Activated CD4-positive, alpha-beta T cell treated with anti-CD3 and anti-CD28 coated beads, Interleukin-2, amount 50 U/mL, for 4 hours (primary cell): ENCODE measurements at places on chromosomes 1 and 21.

GRCh38 chr1:168091720-168092550 is 44.8 kb downstream of the GPR161 start:
- no peak for DNase-seq

DNA sequence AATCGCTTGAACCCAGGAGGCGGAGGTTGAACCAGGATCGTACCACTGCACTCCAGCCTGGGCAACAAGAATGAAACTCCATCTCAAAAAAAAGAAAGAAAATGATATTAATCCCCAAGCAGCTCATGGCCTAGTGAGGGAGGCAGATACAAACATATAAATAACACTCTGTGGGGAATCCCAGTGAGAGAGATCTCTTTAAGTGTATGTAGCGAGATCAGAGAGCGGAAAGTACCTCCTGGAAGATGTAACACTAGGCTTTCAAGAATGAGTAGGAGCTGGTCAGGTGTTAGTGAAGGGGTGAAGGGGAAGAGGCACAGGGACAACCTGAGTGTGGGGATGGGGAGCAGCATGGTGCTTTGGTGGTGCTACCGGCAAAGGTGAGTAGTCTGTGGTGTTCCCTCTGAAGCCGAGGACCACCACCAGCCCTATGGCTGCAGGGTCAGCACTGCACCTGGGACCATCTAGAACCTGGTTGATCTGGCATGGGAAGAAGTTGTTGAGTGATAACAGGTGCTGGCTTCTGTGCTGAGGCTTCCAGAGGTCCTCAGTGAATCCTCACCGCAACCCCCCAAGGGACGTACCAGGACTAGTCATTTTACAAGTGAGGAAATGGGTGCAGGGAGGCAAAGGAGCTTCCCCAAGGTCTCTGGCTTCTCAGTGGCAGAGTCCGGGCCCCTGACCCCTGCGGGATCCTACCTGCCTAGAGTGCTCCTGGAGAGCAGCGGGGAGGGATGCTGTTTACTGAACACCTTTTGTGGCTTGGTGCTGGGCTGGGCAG is 367.6 kb upstream of the VAMP3 start:
- no peak for DNase-seq

- DNase-seq, result no peak
Measured at GRCh38 chr1:248793592-248793991, 32.1 kb downstream of the SH3BP5L start.

DNA sequence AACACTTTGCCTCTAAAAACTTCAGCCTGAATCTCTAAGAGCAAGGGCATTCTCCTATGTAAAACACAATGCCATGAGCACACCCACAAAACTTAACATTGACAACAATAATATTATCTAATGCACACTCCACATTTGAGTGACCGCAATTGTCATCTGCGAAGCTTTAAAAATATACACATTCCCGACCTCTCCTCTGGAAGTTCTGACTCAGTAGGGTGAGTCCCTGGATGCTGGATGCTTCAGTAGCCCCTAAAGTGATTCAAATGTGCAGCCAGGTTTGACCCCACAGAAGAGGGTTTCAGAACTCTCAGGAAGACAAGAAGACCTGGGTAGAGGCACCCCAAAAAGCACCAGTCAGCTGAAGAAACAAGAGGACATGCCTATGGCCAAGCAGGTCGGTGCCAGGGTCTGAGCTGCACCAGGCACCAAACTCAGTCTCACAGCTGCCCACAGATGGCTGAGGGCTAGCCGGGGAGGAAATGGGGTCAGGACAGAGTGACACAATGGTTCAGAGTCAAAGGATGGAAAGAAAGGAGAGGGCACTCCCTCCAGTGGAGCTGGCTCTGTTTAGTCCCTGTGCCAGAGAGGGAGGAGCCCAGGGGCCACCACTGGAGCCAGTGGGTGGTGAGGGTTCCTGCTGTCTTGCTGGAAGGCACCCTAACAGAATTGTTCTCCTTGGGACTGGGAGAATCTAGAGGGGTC is 17.4 kb downstream of the PIK3C2B start:
- DNase-seq, result no peak

GRCh38 chr1:117241512-117241911 is 30.8 kb upstream of the VTCN1 start:
- DNase-seq, result no peak

GRCh38 chr1:227740401-227740960 is 5.2 kb downstream of the SNAP47 start:
- DNase-seq, result no peak

GRCh38 chr1:4960336-4960735 is 305.9 kb downstream of the AJAP1 start:
- no peak for DNase-seq

DNA sequence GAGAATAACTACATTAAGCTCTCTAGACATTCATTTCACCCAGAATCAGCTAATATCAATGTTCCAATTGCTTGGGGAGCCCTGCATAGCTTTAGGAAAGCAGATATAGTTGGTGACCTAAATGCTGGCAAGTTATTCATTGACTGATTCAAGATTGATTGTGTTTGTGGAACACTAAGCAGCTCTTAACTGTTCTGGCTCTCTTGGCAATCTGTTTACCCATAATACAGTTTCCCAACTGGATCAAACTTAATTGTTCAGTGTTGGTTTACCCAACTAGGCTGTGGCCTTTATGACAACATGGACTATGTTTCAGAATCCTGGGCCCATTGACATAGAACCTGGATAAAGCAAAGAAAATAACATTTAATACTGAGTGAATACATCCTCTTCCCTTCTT is 83.7 kb downstream of the NRDC start:
- no peak for DNase-seq

- no peak for DNase-seq
Measured at GRCh38 chr1:48920851-48921250, 144.2 kb upstream of the BEND5 start.

- no peak for DNase-seq
Measured at GRCh38 chr1:192906334-192906733, 97.5 kb downstream of the RGS2 start.

GRCh38 chr1:78044796-78045562 is 787 bp upstream of the GIPC2 start:
- DNase-seq, result no peak

DNA sequence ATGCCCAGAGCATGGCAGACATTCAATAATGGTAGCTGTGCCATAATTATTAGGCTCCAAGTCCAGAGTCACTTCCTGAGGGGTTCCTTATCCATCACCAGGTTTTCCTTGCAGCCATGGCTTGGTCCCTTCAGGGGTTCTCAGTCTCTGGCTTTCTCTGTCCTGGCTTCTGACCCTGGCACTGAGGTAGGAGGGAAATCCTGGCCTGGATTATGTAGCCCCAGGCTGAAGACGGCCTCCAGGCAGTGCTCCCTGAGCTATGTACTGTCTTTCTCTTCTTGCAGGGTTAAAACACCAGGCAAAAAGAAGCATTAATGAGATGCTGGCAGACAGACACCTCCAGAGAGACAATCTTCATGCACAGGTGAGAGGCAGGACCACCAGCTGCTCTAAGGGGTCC is 9.5 kb upstream of the PADI3 start:
- no peak for DNase-seq

DNA sequence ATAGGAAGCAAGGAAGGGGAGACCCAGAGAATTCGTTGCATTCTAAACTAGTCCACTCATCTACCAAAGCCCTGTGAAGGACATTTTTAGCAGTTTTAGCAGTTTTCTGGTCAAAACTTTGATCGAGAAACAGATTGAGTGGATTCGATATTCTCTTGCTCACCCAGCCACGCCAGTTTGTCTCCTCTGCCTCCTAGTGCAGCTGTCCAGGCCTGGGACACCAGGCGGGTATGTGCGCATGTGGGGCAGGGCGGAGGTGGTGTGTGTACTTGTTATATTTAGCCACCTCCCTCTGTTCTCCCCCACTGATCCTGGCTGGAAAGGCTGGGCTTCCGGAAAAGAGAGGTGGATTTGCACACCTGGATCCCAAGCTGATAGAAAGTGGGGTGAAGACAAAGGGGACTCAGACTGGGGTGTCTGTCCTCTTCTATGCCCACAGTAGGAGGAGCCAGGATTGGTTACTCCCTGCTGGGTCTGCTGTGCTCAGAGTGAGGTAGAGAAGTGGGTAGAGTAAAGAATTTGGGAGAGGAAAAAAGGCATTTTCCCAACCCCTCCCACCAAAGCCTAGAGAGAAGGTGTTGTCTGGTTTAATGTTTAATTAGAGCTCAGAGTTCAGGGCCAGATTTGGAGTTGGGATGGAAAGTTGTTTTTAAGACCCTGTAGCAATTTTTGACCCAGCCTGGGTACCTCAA is 3.8 kb downstream of the LMNA start:
- no peak for DNase-seq

GRCh38 chr1:71094913-71095312 is 14.1 kb upstream of the ZRANB2 start:
- DNase-seq, result no peak

DNA sequence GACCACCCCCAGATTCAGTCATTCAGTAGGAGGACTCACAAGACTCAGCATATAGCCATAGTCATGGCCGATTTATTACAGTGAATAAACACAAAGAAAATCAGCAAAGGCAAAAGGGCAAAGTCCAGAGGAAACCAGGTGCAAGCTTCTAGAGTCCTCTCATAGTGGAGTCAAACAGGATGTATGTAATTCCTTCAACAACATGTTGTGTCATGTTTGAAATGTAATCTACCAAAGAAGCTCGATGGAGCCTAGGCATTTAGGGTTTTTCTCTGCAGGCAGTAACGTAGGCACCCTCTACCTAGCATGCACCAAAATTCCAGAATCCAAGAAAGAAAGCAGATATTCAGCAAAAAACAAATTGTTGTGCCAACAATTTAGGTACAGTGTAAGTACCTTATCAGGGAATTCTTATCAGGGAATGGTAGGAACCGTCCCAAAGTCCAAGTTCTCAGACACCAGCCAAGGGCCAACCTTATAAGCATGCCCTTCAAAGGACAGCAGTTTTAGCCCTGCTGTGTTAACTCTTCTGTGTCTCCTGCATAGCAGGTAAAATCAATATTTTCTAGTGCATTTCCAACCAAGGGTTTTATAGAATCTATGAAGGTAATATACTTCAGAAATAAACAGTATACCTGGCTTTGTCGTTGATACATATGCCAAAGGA is 16.1 kb upstream of the SLAMF6 start:
- DNase-seq, result no peak

- no peak for DNase-seq
Measured at GRCh38 chr21:29115899-29116298, 14.5 kb upstream of the MAP3K7CL start.

DNA sequence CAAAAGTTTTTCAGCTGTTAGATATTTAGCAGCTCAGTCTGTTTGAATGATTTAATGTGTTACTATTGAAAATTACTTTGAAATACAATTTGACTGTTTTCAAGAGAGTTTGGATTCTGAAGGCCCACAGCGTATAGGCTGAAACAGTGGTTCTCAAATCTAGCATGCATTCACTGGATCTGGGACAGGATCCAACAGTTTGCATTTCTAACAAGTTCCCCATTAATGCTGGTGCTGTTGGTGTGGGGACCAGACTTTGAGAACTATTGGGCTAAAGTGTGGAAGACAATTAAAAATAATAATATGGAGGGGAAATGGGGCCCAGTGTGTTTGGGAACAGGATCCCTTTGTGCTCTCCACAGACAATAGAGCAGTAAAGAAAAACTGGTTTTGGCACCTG is 31.9 kb downstream of the ITSN1 start:
- DNase-seq, result no peak

DNA sequence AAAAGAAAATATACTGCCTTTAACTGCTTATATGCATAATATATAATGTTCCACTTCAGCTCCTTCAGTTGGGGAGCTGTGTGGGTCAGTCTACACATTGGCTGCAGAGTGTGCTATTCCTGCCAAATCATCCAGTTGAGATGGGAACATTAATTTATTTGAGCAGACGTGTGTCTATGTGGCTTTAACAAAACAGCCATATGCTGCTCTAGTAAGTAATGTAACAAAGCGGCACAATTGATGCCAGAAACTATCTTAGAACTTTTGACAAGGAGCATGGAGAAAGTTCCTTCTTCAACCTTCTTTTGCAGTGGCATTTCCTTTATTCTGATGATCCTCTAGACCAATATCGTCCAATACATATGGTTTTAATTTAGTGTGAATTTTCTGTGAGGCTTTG is 285.9 kb upstream of the C1orf87 start:
- no peak for DNase-seq

GRCh38 chr1:101945884-101946283 is 50.8 kb downstream of the OLFM3 start:
- no peak for DNase-seq

DNA sequence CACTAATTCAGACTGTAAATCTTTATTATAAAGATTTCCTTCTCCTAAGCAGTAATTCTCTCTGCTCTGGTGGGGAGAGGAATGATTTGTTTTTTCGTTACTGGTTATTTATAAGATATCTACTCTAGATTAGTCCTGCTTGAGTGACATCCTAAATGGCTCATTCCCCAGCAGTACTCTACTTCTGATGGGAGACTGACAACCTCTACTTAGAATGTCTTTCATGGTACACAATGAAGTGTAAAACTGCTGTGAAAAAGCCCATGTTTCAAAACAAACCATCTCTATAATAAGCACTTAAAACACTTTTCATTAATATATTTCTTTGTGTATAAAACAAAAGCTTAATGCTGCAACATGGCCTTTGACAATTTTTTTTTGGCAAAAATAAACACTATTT is 33.9 kb upstream of the ESRRG start:
- no peak for DNase-seq

DNA sequence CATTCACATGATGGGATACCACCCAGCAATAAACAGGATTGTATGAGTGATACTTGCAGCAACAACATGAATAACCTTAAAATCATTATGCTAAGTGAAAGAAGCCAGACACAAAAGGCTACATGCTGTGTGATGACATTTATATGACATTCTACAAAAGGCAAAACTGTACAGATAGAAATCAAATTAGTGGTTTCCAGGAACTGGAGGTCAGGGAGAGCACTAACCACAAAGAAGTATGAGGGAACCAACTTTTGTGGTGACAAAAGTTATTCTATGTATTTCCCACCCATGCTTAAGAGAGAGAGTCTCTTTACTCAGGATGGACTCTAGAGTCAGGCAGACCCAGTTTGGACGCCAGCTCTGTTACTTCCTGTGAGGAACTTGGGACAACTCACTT is 364.5 kb upstream of the DAB1 start:
- no peak for DNase-seq

- no peak for DNase-seq
Measured at GRCh38 chr1:95309031-95309471, 75.0 kb downstream of the RWDD3 start.

- DNase-seq, result no peak
Measured at GRCh38 chr1:170309389-170310013, 163.7 kb downstream of the NTMT2 start.

DNA sequence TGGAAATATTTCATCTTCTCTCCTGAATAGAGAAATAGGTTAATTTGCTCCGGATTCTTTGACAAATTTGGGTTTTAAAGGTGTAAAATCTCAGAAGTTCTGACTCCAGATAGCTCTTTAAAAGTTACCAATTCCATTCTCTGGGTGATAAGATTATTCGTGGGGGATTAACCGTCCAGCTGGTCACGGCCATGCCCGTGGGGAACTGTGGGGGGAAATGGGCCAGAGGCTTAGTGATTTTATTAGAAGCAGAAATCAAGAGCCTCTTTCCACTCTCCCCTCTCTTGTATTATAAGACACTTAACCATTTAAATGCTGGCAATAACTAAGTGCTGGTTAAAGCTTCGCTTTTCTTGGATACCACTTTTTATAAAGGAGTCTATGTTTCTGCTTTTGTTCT is 376.4 kb upstream of the KAZN start:
- DNase-seq, result no peak

GRCh38 chr21:35578831-35579471 is 481.4 kb downstream of the SETD4 start:
- DNase-seq, result no peak
